ENCODE measurements at places on chromosomes 2 and 18. TPM values are rescaled to one million over a fixed set of nuclear protein-coding genes. Genes with fewer than 3 reads are reported as not detected.
A peak's percentile ranks its signal among the peaks of the same experiment; 100 is the strongest.

SH3RF3 gene
- total RNA-seq: 2.8 TPM

DNAH6 gene
- total RNA-seq: 5.6 TPM

OXER1 gene
- total RNA-seq: 0.98 TPM

DNA sequence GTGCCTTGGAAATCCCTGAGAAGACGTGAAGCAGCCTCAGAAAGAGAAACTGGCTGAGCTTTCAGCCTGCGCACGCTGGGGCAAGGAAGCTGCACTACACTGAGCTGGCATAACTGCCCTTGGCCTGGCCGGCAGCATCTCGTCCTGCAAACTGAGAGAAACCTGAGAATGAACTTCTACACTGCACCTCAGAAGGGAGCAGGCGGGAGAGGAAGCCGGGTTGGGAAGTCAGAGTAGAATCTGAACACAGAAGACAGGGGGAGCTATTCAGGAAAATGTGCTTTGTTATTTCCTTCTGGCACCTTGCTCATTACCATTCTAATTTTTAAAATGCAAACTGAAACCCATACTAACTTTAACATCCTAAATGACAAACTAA is 70.9 kb downstream of the ZEB2 start:
- H3K4me1 ChIP-seq: no peaks in the 10 kb centered on the region
- H3K36me3 ChIP-seq: no peaks in the 10 kb centered on the region
- H3K27ac ChIP-seq: no peak overlapping the region
- H3K27me3 ChIP-seq: no peaks in the 10 kb centered on the region

DNA sequence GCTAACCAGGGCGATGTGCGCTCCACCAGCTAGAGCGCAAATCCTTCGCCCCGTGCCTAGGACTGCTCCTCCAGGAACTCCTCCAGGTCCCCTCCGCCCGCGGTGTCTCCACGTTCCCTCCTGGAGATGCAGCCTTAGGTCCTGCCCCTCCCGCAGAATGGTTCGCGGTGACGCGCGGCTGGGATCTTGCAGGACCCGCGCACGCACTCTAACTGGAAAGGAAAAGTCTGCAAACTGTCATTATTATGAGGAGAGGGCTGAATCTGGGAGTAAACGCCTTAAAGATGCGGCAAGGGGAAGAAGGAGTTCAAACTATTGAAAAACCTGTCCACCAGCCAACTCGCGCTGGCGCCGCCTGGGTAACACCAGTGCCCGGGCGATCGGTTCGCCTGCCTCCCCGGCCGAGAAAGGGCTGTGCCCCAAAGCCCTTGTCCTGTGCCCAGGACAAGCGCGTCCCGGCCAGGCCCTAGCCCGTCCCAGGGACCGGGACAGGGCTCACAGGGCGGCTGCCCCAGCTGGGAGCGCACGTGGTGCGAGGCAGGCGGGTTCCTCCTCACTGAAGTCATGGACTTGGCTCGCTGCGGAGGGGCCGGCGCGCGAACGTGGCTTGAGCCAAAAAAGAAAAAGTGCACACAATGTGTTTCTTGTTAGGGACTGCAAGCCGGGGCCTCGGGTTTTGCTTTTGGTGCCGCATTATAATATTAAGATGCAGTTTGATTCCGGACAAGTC is 5.5 kb upstream of the ID2 start:
- H3K4me3 ChIP-seq: peak overlapping the region; percentile 73
- H3K27me3 ChIP-seq: no peaks in the 10 kb centered on the region
- peak overlapping the region; percentile 96 for H3K27ac ChIP-seq
- peaks cover 32% of the 10 kb centered on the region for H3K4me1 ChIP-seq
- peak; percentile 90 for DNase-seq

GRCh38 chr2:201183365-201183727 is 405 bp downstream of the CASP10 start:
- DNase-seq: no peak
- no peak overlapping the region for H3K4me3 ChIP-seq
- H3K36me3 ChIP-seq: no peaks in the 10 kb centered on the region
- H3K4me1 ChIP-seq: peaks cover 16% of the 10 kb centered on the region
- H3K27ac ChIP-seq: peak overlapping the region; percentile 17
- H3K27me3 ChIP-seq: no peaks in the 10 kb centered on the region

- no peak overlapping the region for H3K4me3 ChIP-seq
- no peak for DNase-seq
- no peak overlapping the region for H3K27ac ChIP-seq
- no peaks in the 10 kb centered on the region for H3K27me3 ChIP-seq
- no peaks in the 10 kb centered on the region for H3K36me3 ChIP-seq
Measured at GRCh38 chr2:177340158-177340557, 52.4 kb upstream of the AGPS start.

DNA sequence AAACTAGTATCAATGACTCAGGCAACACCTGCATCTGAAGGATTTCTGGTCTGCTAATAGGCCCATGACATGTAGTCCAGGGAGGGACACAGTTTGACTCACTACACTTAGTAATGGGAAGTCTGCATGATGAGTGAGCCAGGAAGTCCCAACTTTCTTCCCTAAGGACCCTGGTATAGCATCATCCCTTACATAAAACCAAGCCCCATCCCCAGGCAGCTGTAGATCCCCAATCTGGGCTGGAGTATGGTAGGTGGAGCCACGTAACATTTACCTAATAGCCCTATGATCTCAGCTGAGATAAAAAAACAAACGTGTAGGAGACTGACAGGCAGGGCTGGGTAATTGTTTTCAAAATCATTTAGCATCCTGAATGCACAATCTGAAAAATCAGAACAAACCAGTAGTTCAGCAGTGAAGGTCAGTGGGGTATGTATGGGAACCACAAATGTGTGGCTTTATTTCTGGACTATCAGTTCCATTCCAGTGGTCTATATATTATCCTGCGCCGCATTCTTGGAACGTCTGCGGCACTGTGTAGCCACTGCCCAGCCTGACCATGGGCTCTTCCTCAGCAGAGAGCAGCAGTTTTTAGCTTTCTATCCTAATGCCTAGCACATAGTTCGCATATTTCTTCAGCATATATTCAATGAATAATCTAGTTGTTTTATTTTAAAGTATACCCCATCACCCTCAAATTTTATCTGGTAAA is 33.5 kb downstream of the EPB41L3 start:
- no peaks in the 10 kb centered on the region for H3K27me3 ChIP-seq
- no peaks in the 10 kb centered on the region for H3K36me3 ChIP-seq
- DNase-seq: no peak
- H3K27ac ChIP-seq: no peak overlapping the region

GRCh38 chr2:40773291-40773690 is 321.4 kb upstream of the SLC8A1 start:
- no peaks in the 10 kb centered on the region for H3K4me1 ChIP-seq
- DNase-seq: no peak
- H3K27ac ChIP-seq: no peak overlapping the region
- H3K36me3 ChIP-seq: no peaks in the 10 kb centered on the region

DNA sequence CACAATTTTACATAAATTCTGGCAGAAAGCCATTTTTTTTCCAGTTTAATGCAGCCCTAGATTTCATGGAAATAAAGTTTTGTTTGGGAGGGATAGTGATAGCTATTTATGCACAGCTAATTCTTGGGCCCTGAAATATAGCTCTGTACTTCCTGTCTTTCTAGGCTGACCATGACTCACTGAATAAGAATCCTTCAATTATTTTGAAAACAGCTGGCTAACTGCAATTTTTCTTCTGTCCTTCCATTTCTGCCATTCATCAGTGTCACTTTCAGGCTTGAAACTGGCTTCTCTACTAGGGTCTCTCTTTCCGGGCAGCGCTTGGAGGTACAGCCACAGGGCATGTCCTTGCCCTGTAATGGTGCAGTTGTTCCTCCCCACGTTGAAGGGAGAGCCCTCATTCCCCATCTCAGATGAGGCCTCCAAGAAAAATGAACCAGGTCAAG is 97.1 kb upstream of the TMEM178A start:
- peak overlapping the region; percentile 49 for H3K27ac ChIP-seq
- H3K36me3 ChIP-seq: no peaks in the 10 kb centered on the region
- H3K27me3 ChIP-seq: no peaks in the 10 kb centered on the region
- no peak for DNase-seq

- H3K27me3 ChIP-seq: no peaks in the 10 kb centered on the region
- no peaks in the 10 kb centered on the region for H3K4me1 ChIP-seq
- no peak overlapping the region for H3K4me3 ChIP-seq
- no peak overlapping the region for H3K27ac ChIP-seq
Measured at GRCh38 chr2:170353723-170354122, 175.8 kb downstream of the MYO3B start.

DNA sequence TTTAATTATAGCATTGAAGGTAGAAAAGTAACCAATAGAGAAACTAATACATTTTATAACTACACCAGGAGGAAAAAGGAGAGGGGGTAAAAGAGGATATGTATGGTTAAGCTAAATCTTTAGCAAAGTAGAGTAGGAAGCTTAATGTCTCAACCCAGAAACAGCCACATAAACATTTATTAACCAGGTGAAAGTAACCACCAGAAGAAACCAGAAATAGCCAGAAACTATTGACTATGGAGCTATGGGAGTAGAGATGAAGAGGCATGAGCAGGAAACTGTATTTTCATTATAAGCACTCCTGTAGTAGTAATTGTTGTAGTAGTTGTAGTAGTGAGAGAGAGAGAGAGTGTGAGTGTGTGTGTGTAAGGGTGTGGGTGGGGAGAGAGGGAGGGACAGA is 617.5 kb upstream of the CHAC2 start:
- no peaks in the 10 kb centered on the region for H3K36me3 ChIP-seq
- no peak overlapping the region for H3K27ac ChIP-seq

All from thyroid gland (tissue), 4 donors.